ENCODE measurements at places on chromosomes 7 and 10.

DNA sequence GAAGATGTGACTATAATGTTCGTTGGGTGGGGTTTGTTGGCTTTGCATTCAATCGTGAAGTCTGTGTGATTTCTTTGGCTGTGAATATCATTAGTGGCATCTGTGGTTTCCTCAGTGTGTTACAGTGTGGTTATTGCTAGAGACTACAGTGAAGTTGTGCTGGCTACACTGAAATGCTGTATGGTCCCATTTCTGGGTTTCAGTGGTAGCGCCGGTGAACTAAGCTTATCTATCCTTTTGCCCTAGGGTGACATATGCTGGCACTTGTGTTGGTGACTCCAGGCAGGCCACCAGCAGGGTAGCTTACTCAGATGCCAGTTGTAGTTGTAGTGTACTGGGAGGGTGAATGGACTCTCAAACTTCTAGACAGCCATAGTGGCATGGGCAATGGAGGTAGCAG, 259.5 kb downstream of the ANKRD30A start:
- DNase-seq, result no peak

GRCh38 chr10:84076540-84077195, 62.6 kb upstream of the GHITM start:
- no peak for DNase-seq

- DNase-seq, result no peak
These were observed 253.6 kb downstream of the SORCS3 start for GRCh38 chr10:104894681-104895080.

GRCh38 chr10:116781370-116781884, 39.1 kb upstream of the HSPA12A start:
- DNase-seq, result no peak

GRCh38 chr10:22552888-22553378, 161.4 kb downstream of the PIP4K2A start:
- DNase-seq, result no peak

DNA sequence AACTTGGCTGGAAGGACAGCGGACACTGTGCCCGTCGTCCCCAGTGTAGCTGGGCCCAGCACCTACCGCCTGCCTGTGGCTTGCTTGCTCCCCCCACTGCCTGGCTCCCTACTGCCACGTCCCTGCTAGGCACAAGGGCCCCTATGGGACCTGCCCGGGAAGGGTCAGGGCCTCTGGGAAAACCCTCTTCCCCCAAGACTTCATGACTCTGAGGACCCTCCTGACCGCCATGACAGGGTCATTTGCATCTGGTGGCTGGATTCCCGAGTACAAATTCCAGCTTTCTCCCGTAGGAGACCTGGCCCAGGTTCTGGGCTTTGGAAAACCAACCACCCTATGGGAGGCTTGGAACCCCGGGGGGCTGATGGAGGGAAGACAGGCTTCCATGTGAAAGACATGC, 1.4 kb upstream of the MMD2 start:
- no peak for DNase-seq

DNA sequence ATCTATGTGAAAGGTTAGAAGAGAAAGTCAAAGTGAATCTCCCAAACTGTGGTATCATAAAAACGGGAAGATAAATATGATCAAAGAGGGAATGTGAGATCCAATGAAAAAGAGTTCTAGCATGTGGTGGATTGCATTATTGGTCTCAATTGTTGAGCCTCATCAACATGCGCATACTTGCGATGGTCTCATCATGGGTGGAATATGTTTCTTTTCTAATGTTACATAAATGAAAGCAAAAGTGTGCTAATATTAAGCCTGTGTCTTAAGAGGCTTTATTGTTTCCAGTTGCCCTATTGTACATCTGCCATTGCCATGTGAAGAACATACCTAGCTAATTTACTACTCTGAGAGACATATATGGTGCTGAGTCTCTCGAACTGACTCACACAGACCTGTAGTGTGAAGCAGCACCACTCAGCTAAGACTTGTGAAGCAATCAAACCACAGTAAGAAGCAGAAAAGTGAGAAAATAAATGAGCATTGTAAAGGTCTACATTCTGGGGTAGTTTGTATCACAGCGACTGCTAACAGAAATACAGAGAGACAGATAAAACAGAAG, 645.5 kb upstream of the PCDH15 start:
- no peak for DNase-seq

- DNase-seq, result no peak
These were observed 18.4 kb upstream of the AKR1B10 start for GRCh38 chr7:134509010-134509409.

DNA sequence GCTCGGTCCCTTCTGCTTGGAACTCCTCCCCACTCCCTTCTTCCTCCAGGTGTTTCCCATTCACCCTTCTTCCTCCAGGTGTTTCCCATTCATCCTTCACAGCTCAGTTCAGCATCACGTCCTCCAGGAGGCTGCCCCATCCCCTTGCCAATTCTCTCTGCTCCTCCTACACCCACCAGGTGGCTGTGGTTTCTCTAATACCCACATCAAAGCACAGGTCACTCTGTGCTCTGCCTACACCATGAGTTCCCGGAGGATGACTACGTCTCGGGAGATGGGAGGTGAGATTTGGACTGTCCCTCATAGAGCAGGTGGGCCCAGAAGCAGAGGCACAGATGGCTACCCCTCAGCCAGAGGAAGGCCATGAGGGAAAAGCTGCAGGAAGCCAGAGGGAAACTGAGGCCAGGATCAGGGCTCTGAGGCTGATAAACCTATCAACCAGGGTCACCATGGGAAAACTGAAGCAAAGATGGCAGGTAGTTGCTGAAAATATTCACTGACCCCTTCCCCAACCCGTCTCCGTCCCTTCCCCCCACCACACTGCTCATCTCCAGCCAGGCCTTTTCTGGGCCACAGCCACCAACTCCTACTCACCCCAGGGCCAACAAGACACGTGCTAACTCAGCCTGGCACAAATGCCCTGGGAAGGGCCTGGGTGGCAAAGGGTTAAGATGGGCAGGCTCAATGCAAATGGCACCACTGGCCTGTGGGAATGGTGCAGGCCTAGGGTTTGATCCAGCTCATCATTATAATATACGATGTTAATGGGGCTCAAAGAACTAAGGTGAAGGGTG, 56.6 kb upstream of the CPXM2 start:
- DNase-seq, result no peak

DNA sequence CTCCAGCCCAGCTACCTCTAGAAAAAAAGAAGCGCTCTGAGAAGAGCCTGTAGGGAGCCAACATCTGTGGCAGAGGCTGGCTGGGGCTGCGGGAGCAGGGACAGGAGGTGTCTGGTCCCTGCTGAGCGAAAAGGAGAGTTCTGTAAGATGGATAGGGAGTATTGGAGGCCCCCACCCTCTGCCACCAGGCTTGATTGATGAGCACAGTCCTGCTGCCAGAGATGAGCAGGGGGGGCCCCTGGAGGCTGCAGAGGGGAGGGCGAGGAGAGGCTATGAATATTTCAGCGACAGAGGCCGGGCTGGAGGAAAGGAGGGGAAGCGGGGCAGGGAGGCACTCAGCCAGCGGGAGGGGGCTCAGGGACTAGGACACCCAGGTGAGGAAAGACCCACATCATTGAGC, 44.5 kb upstream of the HSPB1 start:
- no peak for DNase-seq

DNA sequence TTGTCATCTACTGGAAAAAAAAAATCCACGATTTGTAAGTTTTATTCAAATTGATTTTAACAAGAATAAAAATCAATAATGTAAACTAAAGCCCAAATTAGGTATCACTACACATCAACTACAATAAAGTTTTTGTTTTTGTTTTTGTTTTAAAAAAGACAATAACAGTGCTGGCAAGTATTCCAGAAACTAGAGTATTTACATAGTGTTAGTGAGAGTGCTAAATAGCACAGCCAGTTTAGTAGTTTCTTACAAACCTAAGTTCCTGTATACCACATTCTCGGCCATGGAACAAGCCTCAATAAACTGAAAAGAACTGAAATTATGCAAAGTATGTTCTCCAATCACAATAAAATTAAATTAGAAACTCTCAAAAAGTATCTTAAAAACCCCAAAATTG, 8.1 kb downstream of the ARHGAP12 start:
- DNase-seq, result no peak

DNA sequence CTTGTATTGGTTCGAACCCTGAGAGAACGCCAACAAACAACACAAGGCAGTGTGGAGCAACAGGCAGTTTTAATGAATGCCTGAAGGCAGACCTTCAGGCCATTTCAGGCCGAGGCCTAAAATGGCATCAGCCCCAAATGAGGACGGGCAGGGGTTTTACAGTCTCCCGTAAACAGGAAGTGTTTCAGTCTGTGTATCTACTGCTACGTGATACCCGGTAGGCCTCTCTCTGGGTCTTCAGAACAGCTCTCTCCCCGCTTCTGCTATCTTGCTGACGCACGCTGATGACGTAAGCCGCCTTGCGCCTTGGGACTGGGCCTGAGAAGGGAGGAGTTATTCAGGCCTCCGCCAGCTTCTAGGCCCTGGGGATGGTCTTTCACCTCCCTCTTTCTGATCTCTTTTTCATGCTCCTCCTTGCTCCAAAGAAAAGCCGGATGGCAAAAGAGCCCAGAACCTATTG, 67.7 kb downstream of the ST8SIA6 start:
- no peak for DNase-seq

DNA sequence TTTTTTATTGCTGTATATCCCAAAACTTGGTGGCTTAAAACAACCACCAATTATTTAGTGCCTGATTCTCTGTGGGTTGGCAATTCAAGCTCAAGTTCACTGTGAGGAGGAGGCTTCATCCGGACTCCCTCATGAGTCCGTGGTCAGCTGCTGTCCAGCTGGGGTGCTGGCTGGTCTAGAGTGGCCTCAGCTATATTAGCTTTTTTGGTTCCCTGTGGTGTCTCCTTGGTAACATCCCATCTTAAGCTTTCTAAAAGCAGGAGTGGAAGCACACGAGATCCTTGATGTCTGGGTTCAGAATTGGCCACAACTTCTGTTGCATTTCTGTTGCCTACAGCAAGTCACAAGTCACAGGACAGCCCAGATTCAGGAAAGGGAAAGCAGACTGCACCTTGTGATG, 536.5 kb upstream of the FZD8 start:
- no peak for DNase-seq

GRCh38 chr7:106243893-106244292, 40.9 kb downstream of the NAMPT start:
- no peak for DNase-seq

DNA sequence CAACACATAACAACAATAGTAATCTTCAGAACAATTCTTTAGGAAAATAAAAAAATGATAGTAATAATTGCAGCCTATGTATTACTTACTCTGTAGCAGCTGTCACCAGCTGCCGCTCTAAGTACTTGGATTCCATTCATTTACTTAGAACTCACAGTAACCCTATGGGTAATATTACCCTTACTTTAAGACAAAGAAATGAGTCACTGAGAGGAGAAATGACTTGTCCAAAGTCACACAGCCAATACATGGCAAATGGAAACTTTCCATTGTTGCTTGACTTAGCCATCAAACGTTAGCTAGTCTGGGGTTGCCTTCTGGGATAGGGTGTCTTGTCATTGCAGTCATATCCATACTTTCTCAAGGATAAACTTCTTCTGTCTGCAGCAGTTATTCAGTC, 3.6 kb downstream of the CCNY start:
- no peak for DNase-seq

GRCh38 chr7:159108941-159109652, 35.6 kb downstream of the VIPR2 start:
- DNase-seq, result no peak

GRCh38 chr10:77967611-77968022, 41.1 kb upstream of the DLG5 start:
- no peak for DNase-seq

DNA sequence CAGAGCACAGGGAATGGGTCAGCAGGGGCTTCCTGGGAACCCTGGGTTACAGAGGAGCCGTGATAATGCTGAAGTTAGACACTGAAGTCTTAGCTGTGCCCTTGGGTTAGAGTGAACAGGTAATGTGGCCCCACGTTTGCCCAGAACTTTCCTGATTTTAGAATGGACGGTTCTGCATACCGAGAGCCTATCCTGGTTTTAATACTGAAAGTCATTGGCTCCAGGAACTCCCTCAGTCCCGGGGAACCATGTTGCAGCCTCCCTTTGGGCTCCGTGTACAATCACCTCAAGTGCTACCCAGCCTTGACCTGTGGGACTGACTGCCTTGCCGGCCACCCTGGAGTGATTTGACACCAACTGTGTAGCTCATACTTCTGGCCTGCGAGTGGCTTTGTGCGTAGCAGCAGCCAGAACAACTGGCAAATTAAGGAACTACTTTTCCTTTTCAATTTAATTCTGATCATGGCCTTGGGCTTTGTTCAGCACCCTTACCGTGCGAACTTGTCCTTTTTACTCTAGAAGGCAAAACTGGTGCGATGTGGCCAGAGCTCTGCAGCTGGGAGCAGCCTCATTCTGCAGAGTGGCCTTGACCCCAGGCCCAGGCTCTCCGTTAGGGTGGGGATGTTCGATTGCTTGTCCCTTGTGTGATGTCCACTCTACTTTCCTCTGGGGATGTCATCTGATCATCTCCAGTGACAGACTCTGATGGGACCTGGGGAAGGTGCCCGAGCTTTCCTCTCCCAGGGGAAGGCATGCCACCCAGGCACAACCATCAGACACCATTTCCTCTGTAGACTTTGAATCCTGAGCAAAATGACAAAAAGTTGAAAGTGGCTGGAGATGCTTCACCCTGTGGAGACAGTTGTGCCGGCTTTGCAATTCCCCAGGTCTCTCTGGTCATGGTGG, 265.9 kb downstream of the GLRX3 start:
- DNase-seq, result no peak

DNA sequence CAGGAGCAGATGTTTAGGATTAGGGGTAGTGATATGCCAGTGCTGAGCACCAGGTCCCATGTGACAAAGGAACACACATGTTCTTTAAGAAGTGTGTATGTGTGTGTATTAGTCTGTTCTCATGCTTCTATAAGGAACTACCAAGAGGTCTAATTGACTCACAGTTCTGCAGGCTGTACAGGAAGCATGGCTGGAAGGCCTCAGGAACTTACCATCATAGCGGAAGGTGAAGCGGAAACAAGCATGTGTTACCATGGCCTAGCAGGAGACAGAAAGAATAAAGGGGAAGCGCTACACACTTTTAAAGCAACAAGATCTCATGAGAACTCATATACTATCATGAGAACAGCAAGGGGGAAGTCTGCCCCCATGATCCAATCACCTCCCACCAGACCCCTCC, 22.8 kb upstream of the PDZD8 start:
- no peak for DNase-seq

GRCh38 chr10:120455004-120455403, 2.0 kb upstream of the PLPP4 start:
- DNase-seq, result no peak

GRCh38 chr7:154450451-154450850, 398.3 kb downstream of the DPP6 start:
- no peak for DNase-seq

DNA sequence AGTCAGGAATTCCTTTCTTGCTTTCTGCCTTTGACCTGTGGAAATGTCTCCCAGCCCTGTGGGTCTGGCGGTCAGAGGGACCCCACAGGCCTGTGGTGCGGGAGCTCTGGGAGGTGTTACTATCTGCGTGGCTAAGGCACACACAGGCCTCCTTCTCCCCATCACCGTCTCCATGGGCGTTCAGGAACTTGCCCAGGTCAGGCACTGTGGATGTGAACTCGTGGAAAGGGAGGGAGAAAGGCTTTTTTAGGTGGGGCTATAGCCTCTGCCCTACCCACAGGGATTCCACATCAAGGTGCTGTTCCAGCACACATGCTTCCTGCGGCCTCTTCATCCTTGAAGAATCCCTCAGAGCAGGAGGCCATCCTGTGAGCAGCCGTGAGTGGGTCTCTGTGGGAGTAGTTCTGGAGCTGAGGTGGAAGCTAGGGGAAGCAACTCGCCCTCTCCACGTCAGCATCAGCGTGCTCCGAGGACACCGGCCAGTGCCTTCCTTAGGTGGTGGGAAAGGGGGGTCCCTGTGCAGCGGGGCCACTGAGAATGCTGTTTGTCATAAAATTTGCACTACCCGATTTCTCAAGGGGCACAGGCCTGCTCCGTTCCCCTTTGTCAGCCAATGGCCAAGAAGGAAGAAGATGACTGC, 7.5 kb upstream of the ATP6V0E2 start:
- DNase-seq, result no peak

Measured in MM.1S (cell line).